ENCODE measurements at places on chromosomes 3 and 15.

DNA sequence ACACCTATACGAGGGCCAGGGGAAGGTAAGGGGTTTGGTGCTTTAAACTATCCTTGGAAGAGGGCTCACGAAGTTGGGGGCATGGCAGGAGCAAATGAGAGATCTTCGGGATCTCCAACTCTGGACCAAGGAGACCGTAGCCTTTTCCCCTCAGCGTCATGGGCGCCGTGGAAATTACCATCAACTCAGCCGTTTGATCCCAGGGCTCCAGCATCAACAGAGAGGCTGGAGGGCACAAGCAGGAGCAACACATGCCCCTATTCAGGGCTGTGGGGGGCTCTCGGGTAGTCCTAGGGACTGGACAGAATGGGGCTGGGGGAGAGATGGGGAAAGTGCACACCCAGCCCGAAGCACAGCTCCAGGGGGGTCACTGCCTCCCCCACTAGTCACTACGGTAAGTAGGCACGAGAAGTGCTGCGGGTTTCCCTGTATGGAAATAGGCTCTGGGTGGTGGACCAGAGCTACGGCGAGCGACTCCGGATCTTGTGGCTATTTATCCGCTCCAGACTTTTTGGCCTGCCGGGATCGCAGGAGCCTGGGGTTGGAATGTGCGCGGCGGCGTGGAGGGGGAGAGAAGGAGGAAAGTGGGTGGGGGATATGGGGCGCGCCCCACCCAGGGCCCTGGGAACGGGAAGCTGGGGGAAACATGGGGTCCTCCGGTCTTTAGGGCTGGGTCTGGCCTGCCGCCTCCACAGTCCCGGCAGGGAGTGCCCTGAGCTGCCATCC is 539 bp upstream of the LAMB2 start:
- peak; percentile 89 for DNase-seq

DNA sequence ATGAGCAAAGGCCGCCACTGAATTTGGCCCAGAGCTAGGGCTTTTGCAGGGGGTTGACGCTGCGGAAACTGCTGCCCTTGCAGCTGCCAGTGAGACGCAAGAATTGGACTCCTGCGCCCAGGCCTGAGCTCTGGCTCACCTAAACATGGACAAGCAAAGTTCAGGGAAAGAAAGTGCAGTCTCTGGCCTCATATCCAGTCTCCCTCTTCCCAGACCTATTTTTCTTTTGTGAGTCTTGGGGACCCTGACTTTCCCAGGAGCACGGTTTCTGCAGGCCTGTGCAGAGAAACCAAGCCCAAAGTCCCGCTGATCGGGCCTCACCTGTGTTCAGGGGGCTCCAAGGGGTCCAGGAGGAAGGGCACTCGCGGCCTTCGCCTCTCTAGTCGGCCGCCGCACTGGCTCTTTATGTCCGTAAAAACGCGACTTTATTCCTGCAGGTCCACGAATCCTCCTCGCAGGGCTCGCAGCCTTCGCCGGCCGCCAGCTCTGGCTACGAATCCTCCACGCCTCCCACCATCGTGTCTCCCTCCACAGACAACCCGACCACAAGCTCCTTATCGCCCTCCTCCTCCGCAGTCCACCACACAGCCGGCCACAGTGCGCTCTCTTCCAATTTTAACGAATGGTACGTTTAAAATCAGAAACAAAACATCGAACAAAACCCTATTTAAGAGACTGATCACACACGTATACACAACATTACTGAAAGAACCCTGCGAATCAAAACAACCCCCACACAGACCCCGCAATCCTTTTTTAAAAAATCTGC is 3.9 kb downstream of the ZIC1 start:
- no peak for DNase-seq

DNA sequence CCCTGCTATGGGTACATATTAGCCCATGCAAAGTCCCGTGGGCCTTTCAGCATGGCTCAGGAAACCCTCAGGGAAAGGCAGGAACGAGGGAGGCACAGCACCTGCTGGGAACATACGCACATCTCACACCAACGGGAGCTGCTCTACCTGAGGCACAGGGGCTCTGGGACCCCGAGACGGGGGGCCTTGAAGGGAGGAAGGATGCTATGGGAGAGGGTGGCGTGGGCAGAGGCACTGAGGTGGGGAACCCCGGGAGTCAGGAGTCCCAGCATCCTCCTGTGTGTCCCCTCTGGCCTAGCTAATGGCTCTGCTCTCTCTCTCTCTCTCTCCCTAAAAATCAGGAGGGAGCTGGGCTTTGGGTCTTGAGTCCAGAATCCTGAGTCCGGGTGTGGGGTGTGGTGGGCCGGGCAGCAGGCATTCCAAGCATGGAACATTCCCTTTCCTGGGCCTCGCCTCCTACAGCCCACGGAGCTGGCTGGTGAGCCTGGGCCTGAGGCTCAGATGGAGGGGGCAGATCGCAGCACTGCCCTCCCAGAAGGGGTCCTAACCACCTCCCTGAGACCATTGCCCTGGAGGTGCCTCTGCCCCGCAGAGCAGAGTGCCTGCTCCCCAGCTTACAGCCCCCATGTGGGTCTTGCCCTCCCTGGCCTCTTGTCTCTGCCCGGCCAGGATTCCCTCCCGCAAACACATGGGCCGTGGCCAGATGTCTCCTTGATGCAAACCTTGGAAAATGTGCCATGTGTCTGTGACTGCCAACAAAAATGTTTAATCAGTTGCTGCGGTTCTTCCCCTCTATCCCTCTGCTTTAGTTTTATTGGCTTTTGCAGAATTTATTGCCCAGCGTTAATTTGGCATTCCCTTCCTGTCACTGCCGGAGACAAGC is 101.6 kb downstream of the TMEM266 start:
- no peak for DNase-seq

- no peak for DNase-seq
Measured at GRCh38 chr3:21238661-21239060, 512.3 kb downstream of the ZNF385D start.

- DNase-seq: no peak
Measured at GRCh38 chr3:193560870-193561269, 6.2 kb upstream of the ATP13A4 start.

- DNase-seq: no peak
Measured at GRCh38 chr3:45507820-45508317, 86.7 kb upstream of the LIMD1 start.

DNA sequence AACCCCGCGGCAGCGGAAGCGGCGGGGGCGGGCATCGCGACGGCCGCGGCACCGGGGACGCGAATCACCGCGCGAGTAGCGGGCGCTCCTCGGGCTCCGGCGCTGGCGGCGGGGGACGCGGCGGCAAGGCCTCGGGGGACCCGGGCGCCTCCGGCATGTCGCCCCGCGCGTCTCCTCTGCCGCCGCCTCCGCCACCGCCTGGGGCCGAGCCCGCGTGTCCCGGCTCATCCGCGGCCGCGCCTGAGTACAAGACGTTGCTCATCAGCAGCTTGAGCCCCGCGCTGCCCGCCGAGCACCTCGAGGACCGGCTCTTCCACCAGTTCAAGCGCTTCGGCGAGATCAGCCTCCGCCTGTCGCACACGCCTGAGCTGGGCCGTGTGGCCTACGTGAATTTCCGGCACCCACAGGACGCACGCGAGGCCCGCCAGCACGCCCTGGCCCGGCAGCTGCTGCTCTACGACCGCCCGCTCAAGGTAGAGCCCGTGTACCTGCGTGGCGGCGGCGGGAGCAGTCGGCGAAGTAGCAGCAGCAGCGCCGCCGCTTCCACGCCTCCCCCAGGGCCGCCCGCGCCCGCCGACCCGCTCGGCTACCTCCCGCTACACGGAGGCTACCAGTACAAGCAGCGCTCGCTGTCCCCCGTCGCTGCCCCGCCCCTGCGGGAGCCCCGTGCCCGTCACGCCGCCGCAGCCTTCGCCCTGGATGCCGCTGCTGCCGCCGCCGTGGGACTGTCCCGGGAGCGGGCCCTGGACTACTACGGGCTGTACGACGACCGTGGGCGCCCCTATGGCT is 675 bp downstream of the RBM15B start:
- DNase-seq: no peak

- no peak for DNase-seq
Measured at GRCh38 chr3:160130950-160131349, 94.3 kb upstream of the C3orf80 start.

DNA sequence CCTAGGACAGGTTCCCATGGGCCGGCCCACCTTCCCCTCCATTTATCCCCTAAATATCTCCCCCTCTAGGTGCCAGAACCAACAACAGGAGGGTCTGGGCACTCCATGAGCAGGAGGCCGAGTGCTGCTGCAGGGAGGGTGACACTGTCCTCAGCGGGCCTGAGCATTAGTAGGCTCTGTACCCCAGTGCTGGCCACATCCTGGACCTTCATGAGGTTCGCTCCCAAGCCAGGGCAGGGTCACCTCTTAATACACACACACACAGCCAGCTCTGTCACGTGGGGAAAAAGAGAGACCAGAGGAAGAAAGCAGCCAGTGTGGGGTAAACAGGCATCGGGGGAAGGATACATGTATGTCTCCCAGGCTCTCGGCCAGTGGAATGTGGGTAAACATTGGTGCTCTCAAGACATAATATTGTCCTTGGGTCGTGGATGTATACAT is 27.9 kb upstream of the SEMA3F start:
- DNase-seq: no peak

- no peak for DNase-seq
Measured at GRCh38 chr15:100005013-100005412, 271.8 kb upstream of the LYSMD4 start.

DNA sequence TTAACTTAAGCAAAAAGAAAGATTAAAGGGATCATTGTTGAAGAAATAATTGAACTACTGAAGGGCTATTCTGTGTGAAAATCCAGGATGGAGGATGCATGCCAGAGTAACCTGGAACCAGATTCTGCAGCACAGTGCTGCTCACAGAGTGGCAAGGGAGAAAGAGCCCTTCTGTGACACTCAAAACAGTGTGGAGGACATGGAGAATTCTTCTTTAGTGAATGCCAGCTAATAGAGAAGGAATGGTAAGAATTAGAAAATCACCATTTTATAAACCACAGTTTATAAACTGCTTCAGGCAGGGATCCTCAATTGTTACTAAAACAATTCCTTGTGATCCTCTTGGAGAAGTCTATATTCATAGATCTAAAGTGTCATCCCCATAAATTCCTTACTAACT is 70.4 kb upstream of the ARHGEF26 start:
- no peak for DNase-seq

GRCh38 chr15:58311556-58311955 is 120.2 kb upstream of the LIPC start:
- DNase-seq: no peak

- no peak for DNase-seq
Measured at GRCh38 chr15:91752081-91752785, 101.3 kb upstream of the SLCO3A1 start.

DNA sequence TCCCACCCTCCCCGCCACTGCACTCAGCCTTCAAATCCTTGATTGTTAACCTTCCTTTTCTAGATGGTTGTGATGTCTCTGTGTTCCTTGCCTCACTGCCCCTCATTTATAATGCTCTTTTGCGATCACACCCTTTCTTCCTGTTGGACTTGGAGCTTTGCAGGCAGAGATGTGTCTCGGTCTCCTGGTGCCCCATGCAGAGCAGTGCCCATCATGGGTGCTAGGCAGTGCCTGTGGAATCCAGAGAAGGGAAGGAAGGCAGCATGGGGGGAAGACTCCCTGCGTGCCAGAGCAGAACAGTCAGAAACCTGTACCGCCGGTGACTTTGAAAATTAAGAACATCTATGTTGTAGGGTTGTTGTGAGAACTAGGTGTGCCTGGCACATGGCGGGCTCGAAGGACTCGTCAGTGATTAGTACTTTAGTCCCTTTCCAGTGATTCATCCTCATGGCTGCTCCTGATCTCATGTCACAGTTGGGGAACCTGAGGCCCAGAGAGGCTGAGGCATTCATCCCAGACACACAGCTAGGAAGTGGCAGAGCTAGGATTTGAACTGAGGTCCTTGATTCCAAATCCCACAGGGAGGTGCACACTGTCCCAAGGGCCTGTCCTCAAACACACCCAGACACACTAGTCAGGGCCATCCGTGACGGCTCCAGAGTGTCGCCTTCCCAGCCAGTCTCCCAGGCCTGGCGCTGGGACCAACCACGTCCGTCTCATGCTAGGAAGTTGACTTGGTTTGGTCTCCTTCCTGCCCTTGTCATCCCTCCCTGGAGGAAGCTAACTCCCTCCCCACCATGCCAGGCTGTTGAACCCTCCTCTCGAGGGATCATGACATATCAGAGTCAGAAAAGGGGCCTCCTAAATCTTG is 58.3 kb downstream of the SMAD6 start:
- no peak for DNase-seq

- no peak for DNase-seq
Measured at GRCh38 chr15:74179983-74180880, 6.7 kb downstream of the ISLR start.

- DNase-seq: peak; percentile 21
Measured at GRCh38 chr15:100772478-100772877, 107.2 kb upstream of the ALDH1A3 start.

GRCh38 chr15:73886717-73887345 is 13.5 kb downstream of the TBC1D21 start:
- no peak for DNase-seq

DNA sequence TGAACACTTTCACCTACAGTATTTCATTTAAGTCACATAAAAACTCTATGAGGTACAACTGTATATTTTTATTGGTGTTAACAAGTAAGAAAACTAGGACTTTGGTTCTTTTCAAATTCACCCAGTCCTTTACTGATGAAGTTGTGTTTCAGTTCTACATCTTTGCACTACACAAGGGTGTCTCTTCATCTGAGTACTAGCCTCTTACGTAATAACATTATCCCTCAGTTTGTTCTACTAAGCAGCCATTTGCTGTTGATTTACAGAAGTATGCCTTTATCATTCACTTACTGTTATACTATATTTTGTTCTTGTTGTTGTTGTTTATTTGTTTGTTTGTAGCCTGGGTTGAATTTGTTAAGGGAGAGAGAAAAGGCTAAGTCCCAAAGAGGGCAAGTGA is 311.9 kb downstream of the PLOD2 start:
- no peak for DNase-seq

DNA sequence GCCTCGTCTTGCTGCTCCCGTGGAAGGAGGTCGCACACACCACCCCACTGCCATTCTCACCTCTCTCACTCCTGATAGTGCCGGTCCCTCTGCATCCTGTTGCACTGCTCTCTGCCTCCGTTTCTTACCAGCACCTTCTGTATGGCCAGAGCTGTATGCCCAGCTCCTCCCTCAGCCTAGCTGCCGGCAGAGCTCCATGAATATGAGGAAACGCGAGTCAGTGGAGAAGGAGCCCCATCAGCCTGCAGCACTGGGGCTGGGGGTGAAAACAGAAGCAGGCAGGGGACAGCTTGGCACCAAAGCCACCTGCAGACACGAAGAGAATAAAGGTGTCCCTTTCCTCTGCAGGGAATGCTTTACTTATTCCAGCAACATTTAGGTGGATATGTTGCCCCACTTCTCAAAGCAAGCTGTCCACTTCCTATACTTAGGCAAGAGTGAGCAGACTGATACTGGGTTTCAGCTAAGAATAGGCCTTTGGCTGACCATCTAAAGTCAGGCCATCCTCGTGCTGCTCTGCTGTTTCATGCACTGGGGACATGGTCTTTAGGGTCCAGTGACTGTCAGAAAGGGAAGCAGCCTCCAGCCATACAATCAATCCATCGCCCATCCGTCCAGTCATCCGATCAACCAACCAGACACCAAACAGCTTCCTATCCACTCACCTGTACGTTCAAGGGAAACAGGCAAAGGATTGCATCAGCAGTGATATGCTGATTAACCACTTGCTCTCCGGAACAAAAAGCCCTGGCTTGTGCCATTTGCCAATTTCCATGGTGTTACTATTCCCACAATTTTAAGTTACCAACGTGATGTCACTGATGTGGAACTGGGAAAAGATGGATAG is 222.7 kb downstream of the XXYLT1 start:
- DNase-seq: no peak
